ENCODE measurements at places on chromosomes 7 and 10.
A peak's percentile ranks its signal among the peaks of the same experiment; 100 is the strongest.

DNA sequence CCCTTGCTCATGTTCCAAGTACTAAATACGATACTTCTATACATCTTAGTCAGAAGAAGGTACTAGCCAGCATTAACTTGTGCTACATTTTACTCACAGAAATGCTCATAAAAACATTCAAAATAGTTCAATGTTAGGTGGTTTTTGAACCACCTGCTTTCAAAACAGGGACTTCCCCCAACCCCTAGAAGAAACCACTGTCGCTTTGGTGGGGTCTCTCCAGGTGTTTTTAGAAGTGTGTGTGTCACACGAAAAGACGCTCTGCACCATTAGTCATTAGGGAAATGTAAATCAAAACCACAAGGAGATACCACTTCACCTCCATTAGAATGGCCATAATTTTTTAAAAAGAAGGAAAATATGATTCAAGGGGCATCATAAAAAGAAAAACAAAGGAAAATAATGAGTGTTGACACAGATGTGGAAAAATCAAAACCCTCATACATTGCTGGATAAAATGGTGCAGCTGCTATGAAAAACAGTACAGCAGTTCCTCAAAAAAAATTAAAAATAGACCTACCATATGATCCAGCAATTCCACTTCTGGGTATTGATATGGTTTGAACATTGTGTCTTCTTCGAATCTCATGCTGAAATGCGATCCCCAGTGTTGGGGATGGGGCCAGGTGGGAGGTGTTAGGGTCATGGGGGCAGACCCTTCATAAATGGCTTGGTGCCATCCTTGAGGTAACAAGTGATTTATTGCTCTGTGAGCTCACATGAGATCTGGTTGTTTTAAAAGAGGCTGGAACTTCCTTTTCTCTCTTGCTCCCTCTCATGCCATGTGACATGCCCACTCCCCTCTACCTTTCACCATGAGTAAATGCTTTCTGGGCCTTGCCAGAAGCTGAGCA lies 74.2 kb downstream of the MALSU1 start:
- DNase-seq = no peak

GRCh38 chr10:80945264-80945880 lies 407.7 kb downstream of the SH2D4B start:
- DNase-seq = peak; percentile 26

- DNase-seq = peak; percentile 30
These were observed 1.5 kb downstream of the TRIL start for GRCh38 chr7:28956608-28957063.

- DNase-seq = no peak
These were observed 87.5 kb upstream of the AOAH start for GRCh38 chr7:36811807-36812206.

GRCh38 chr10:124329362-124329761 lies 89.4 kb downstream of the OAT start:
- DNase-seq = no peak

GRCh38 chr10:8962249-8962648 lies 907.8 kb downstream of the GATA3 start:
- no peak for DNase-seq

- no peak for DNase-seq
These were observed 191.3 kb upstream of the PODXL start for GRCh38 chr7:131747658-131748232.

DNA sequence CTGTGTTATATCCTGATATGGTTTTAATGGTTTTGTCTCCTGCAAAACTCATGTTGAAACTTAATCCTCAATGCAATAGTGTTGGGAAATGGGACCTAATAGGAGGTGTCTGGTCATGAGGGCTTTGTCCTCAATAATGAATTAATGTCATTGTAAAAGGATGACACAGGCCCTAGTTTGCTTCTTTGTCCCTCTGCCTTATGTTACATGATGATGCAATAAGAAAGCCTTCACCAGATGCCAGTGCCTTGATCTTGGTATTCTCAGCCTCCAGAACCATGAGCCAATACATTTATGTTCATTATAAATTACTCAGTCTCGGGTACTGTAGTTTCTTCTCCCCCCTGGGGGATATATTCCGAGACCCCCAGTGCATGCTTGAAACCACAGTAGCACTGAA lies 1247.4 kb upstream of the SORCS1 start:
- DNase-seq = no peak

- DNase-seq = no peak
These were observed 10.6 kb downstream of the CPED1 start for GRCh38 chr7:120998996-120999565.

GRCh38 chr10:50604809-50605208 lies 18.9 kb downstream of the SGMS1 start:
- DNase-seq = no peak

DNA sequence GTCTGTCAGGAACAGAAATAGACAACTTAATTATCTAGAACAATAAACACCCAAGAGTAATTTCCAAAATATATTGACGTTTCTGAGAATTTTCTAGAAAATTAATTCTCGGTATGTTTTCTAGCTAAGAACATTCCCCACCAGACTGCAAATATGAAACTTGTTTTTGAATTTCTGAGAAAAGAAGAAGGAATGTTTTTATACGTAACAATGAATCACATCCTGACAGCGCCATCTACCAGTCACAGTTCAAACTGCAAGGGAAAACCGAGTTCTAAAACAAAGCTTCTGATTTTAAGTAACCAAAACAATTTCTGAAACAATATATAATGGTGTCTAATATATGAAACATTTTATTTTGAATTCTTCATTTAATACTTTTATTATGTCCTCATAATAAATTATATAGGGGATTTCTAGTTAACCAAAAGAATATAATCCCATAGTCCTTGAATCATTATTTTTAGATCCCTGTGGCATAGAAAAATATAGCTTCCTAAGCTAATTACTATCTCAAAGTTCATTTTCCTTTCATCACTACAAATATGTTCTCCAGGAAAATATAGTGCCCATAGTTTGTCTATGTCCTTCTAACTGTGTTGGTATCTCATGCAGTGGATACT lies 34.5 kb upstream of the MEOX2 start:
- DNase-seq = no peak

GRCh38 chr7:106442476-106442875 lies 157.7 kb upstream of the NAMPT start:
- DNase-seq = no peak

Measured in G401 (cell line).